ENCODE measurements at places on chromosomes 12 and 14. TPM values are rescaled to one million over a fixed set of nuclear protein-coding genes. Genes with fewer than 3 reads are reported as not detected.

Gene NAV3
- total RNA-seq = 5.1 TPM

Gene TXNRD1
- 191 TPM for total RNA-seq

Gene KRT84
- 0.28 TPM for total RNA-seq

Gene DDN
- 0.67 TPM for total RNA-seq

Gene ASIC1
- total RNA-seq = 1.4 TPM

Gene PELI2
- 7.0 TPM for total RNA-seq

Gene GALNT16
- total RNA-seq = 56.8 TPM

Gene FBLN5
- 132 TPM for total RNA-seq

Gene ACOT6
- total RNA-seq = not detected

Gene ACSM4
- total RNA-seq = not detected

Gene ACRBP
- 0.43 TPM for total RNA-seq

Gene LRRC10
- total RNA-seq = 3.1 TPM

Gene RTL1
- not detected for total RNA-seq

Gene CNTN1
- total RNA-seq = 0.16 TPM

Measured in right atrium auricular region (tissue), 2 donors.